HAP-1 (cell line): ENCODE measurements at places on chromosomes 12 and 14.

DNA sequence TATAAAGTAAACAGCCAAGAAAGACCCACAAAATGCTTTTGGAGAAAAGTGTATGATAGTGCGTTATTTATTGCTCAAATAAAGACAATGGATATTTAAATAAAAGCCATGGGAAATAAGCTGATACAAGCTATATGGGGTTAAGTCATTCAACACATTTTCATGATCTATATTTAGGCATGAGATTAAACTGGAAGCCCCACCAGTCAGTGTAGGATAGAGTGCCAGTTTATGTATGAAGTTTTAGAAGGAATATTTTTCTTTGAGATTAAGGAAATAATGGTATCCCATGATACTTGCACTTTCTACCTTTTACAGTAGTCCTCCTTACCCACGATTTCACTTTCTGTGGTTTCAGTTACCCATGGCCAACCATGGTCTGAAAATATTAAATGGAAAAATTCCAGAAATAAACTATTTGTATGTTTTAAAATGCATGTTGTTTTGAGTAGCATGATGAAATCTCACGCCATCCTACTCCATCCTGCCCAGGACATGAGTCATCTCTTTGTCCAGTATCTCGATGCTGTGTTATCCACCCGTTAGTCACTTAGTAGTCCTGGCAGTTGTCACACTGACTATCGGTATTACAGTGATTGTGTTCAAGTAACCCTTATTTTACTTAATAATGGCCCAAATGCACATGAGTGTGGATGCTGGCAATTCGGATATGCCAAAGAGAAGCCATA is 22.3 kb downstream of the SYT1 start:
- DNase-seq: no peak

DNA sequence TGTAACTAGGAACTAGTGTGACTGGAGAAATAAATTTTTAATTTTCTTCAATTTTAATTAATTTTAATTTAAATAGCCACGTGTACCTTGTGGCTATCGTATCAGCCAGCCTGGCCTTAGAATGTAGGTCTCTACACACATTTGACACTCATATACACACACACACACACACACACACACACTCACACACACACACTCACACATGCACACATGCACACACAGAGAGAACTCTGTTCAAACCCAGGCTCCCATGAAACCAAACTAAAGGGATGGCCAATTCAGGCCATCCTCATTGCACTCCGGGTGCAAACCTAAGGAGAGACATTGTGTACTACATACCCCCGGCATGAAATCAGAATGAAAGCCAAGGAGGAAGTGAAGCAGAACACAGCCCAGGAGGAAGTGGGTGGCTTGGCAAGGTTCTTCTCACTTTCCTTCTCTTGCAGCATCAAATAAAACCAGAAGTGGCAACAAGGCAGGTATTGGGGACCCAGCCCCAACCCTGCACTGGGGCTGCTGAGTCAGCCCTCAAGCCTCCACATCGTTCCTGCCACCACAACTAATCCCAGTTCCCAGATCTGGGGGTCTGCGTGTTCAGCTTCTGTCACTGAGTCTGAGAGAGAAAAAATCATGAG is 26.2 kb upstream of the CHPT1 start:
- DNase-seq: no peak

- DNase-seq: no peak
Measured at GRCh38 chr12:122130150-122130549, 43.9 kb downstream of the IL31 start.

DNA sequence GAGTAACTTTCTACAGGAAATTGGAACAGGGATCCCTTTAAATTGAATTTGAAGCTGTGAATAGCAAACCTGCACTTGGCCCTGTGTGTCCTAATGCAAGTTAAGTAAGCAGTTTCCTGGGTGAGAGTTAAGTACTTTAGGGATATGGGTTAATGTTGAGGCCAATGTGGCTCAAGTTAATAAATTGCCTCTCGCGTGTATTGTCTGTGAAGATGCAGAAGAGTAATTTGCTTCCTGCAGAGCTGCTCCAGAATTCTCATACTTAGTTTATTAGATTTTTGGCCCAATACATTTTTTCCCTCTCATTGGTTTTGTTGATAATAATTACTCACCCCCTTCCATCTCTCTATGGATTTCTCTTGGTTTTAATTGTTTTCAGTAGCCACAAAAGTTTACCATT is 86.5 kb downstream of the SLC25A47 start:
- no peak for DNase-seq

- DNase-seq: no peak
Measured at GRCh38 chr12:38327356-38327755, 10.8 kb downstream of the ALG10B start.

DNA sequence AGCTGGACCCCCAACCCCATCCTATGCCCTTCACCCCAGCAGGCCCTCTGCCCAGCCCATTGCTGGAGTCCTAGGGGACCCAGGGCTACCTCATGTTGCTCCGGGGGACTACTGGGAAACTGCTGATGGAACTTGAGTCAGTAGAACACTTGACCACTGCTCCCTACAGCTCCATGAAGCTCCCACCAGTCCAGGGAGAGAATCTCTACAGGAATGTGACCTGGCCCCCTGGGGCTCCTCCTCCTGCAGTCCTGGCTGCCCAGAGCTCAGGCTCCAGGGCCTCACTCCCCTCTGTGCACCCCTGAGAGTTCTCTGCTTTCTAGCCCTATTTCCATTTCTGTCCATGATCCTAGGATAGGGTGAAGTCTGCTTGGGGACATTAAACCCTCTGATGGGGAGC is 10.8 kb upstream of the AQP2 start:
- DNase-seq: no peak

- DNase-seq: no peak
Measured at GRCh38 chr12:109948368-109948767, 47.8 kb downstream of the GIT2 start.

GRCh38 chr14:81465507-81466228 is 65.5 kb upstream of the STON2 start:
- DNase-seq: no peak

DNA sequence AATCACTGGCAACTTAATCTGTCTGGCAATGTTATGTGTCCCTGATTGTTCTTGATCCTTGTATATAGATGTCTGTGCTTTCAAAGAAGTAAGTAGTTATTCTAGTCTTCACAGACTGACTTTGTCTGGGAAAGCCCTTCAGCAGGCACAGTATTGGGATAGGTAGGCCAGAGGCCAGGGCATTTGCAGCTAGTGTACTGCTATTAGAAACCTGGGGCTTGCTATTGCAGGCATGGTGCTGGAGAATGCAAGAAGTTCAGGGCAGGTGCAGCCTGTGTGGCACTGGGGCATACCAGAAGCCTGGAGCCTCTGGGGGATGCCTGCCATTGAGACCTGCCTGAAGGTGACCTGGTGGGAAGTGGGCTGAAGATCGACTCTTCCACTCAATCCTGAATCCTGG is 96.3 kb downstream of the TMTC3 start:
- no peak for DNase-seq

- DNase-seq: no peak
Measured at GRCh38 chr12:96892104-96892503, 15.0 kb upstream of the NEDD1 start.

DNA sequence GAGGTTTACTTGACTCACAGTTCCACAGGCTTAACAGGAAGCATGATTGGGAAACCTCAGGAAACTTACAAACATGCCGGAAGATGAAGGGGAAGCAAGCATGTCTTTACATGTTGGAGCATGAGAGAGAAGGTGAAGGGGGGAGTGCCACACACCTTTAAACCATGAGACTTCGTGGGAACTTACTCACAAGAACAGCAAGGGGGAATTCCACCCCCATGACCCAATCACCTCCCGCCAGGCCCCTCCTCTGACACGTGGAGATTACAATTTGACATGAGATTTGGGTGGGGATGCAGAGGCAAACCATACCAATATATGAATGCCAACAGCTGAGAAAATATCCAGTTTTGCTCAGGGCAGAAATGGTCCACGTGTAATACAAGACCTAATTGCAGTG is 518.6 kb downstream of the VRK1 start:
- DNase-seq: no peak

GRCh38 chr12:93823616-93824391 is 146.6 kb downstream of the CRADD start:
- DNase-seq: no peak

- DNase-seq: no peak
Measured at GRCh38 chr12:18135509-18135908, 45.5 kb upstream of the RERGL start.

- DNase-seq: no peak
Measured at GRCh38 chr12:115407036-115407435, 723.1 kb upstream of the TBX3 start.

DNA sequence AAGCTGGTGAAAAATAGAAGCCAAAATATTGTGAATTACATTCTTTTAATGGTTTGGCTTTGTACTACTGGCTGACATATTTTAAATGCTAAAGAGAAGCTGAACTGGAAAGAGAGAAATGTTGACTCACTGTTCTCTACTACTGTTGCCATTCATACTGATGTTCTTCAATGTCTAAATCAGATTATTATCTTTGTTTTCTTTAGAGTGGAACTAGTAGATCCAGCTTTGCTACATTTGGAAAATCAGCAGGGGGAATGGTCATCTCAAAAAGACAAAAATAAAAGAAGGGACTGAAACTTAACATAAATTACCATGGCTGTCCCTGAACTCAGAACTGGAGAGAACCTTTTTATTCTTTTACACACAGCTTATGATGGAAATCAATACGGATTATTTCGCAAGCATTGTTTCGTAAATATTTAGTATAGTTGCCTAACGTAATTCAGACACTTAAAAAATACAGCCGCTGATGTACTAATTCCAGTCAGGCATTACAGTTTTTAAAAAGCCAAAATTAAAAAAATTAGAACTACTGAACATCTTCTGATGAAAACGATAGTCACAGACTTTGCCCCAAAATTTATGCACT is 76.3 kb upstream of the OTX2 start:
- DNase-seq: peak; percentile 89

- no peak for DNase-seq
Measured at GRCh38 chr12:14784471-14784870, 18.8 kb downstream of the WBP11 start.

DNA sequence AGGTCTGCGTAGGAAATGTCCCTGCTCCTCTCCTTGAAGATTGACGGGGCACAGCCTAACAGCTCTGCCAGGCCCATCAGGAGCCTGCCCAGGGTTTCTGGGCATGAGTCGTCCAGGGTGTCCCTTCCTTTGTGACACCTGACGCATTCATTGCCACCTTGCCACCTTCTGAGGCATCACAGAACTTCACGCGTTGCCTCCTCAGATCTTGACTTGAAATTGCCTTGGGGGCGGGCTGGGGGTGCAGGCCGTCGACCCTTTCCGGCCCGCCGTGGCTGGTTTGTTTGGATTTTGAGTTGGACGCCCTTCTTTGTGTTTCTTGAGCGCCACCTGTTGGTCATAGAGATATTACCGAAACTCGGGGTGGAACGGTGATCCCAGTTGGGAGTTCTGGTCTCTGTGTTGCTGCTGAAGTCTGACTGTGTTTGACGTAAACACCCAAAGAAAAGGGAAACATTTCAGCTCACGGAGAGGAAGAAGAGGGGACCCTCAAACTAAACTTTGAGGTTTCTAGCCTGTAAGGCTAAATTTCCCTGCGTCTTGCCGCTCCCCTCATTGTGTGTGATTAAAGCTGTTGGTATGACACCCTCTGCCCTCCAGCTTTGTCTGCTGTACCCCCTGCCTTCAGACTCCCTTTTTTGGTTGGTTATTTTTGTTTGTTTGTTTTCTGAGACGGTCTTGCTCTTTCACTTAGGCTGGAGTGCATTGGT is 44.6 kb downstream of the MLXIP start:
- peak; percentile 51 for DNase-seq

- no peak for DNase-seq
Measured at GRCh38 chr14:91374287-91374878, 43.2 kb downstream of the CCDC88C start.

GRCh38 chr14:59213368-59214315 is 25.2 kb downstream of the DAAM1 start:
- DNase-seq: peak; percentile 22

DNA sequence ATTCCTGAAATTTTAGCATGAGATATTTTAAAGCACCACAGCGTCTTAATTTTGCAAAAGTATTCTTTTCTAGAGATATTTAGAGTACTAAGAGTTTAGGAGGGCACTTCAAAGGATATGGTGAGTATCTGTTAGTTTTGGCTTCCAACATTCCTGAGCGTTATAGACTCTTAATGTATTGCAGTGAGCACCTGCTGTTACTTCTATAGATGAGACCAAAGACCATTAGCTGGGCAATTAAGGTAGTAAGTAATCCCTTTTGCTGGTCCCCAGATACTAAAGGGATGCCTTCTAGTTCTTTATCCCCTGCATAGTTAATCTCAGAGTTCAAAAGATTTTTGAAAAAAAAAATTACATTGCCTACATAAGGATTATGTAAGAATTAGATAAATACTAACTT is 975.6 kb downstream of the GALC start:
- DNase-seq: no peak

GRCh38 chr12:127791217-127791616 is 475.8 kb upstream of the TMEM132C start:
- no peak for DNase-seq

- no peak for DNase-seq
Measured at GRCh38 chr14:25944020-25944419, 653.8 kb downstream of the NOVA1 start.

DNA sequence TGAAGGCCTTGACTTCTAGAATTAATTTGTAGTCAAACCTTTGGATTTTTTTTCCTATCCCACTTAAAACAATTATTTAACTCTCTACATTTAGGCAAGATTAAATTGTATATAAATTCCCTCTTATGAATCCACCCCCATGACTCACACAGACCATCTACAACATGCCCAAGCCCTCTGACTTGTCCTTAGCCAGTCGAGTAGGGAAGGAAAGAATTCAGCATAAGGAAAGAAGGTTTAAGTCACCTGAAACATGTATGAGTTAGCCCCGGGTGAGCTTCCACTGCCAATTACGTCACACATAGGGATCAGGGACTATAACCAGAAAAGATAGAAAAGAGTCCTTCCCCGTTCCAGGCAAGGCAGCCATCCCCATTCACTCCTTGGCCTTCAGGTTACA is 14.9 kb upstream of the RESF1 start:
- DNase-seq: no peak

GRCh38 chr14:69537900-69538299 is 36.8 kb downstream of the CCDC177 start:
- no peak for DNase-seq

GRCh38 chr12:29640589-29641345 is 143.0 kb downstream of the TMTC1 start:
- DNase-seq: peak; percentile 83

GRCh38 chr12:27566626-27567025 is 42.6 kb downstream of the PPFIBP1 start:
- no peak for DNase-seq

DNA sequence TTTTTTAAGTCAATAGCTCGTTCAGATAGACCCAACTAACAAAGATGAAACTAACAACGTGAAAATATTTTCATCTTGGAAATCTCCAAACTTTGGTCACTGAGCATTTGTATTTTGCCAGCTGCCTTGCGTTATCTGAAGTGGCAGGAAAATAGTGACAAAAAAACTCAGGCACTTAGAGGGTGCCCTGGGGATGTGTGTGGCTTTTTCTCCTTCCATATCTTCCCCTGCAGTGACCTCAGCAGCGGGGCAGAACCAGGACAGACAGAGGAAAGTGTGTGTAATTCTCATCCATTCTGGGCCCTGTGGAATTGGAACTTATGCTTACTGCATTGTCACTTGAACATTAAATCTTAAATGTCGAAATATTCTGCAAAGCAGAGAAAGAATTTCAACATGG is 152.0 kb downstream of the BCAT1 start:
- DNase-seq: no peak

GRCh38 chr12:57127101-57127725 is 1.1 kb upstream of the LRP1 start:
- DNase-seq: peak; percentile 82
